ENCODE measurements at places on chromosomes 2 and 18.
A peak's percentile ranks its signal among the peaks of the same experiment; 100 is the strongest.

DNA sequence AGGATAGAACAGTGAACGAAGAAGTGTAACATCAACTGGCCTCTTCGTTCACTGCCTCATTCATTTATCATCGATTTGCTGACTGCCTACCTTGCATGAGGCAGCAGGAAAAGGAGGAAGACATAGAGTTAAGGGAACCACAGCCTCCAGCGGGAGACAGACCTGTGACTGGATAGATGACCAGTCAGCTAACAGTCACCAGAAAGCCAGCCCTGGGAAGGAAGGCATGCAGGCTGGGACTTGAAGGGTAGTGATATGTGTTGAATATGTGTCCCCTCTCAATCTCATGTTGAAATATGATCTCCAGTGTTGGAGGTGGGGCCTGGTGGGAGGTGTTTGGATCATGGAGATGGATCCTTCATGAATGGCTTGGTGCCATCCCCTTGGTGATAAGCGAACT, 58.3 kb downstream of the CTIF start:
- DNase-seq, result no peak

DNA sequence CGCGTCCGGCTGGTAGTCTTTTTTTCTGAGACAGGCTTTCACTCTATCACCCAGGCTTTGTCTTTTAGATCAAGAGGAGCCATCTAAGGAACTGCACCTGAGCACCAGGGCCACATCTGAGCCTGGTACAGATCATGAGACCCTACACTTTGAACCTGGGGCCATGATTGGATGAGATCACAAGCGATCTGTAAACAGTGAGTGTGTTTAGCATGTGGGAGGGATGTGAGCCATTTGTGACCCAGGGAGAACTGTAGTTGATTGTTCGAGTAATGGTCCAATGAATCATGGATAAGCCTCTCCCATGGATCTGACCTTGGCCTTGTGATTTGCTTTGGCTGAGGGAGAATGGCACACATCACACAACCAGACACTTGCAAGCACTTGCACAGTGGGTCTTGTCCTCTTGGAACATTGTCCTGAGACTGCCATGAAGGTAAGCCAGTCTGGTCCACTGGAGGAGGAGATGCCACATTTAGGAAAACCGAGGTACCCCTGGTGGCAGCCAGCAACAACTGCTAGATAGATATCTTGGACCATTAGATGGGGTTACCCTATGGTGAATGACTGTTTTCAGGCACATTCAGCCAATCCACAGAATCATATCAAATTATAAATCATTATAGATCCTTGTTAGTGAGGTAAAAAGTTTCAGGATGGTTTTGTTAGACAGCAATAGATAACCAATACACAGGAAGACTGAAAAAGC, 19.5 kb upstream of the DTNB start:
- no peak for DNase-seq

DNA sequence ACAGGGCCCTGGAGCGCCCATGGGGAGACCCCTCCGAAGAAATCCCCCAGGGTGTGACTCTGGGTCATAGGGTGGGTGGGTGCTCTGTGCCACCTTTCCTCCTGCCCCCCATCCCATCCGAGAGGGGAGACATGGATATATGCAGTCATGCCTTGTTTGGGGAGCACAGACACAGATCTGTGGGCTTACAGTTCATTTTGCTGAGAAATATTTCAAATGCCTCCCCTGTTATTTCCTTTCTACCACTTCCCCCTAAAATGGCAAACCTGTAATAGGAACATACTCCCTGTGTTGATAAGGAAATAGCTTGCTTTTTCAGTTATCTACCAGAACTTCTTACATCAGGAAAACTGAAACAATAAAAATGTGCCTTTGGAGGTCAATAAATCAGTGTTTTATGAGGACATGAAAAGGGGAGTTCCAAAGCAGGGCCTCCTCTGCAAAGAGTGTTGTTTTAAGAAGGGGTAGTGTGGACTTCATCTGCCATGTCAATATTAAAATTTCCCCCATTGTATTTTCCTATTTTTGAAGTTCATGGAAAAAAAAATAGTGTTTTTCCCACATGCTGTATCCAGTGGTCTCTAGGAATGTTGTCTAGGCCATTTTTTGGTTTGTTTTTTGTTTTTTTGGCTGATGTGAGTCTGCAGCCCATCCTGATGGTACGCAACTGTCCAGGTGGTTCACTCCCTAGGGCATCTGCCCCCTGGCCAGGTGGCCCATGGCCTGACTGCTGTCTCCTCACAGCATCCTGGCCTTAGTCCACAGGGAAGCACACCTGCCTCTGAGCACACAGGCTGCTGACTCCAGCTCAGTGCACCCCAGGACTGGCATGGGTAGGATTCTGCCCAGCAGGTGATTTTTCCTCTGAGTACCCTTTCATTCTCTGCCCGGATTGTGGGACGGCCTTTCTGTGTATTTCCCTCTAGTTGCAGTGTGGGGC, 3.7 kb downstream of the TNFRSF11A start:
- DNase-seq, result no peak

GRCh38 chr2:96502891-96503636, 2.1 kb downstream of the NEURL3 start:
- no peak for DNase-seq

- no peak for DNase-seq
Measured at GRCh38 chr2:85154048-85154753, 21.0 kb downstream of the TCF7L1 start.

DNA sequence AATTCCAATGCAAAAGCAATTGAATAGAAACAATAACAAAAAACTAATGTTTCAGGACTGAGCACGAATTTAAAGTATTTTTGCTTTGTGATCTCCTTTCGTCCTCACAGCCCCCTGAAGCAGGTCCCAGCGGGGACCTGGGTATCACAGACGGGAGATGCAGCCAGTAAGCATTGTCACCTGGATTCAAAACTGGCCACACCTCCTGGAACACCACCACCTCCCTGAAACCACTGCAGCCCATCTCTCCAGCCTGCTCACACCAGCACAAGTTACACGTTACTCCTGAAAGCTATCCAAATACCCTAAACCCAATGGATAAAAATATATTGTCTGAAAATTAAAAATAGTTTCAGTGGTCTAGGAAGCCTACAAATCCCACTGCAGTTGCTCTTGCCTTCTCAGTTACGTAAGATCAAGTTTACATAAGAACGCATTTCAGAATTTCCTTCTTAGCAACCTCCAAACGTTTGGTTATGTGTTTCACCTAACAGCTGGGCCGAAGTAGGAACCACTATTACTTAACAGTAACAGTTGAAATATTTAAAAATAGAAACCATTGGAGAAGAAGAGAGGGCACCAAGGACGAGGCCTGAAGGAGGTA, 178.0 kb downstream of the HDAC4 start:
- no peak for DNase-seq

- no peak for DNase-seq
Measured at GRCh38 chr2:106614511-106615291, 127.5 kb downstream of the CD8B2 start.

DNA sequence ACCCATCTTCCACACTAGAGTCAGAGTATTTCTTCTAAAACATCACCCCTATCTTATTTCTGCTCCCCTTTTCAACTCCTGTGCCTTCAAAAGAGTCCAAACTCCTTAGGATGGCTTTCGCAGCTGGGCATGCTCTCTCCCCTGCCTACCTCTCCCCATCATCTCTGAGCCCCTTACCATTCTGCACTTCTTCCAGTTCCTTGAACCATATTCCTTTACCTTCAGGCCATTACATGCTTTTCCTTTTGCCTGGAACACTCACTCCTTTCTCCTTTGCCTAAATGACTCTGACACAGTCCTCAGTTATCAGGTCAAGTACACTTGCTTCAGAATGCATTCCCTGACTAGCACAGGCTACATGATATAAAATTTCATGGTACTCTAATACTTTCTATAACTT, 22.4 kb downstream of the APOB start:
- DNase-seq, result no peak

GRCh38 chr2:18896125-18896764, 306.9 kb upstream of the NT5C1B start:
- no peak for DNase-seq

- DNase-seq, result no peak
Measured at GRCh38 chr2:130287656-130288026, 55.1 kb upstream of the IMP4 start.

- DNase-seq, result no peak
Measured at GRCh38 chr18:31371989-31372388, 4.6 kb upstream of the DSG4 start.

GRCh38 chr18:48006415-48007175, 76.1 kb upstream of the SMAD2 start:
- no peak for DNase-seq

GRCh38 chr2:231554748-231555545, 24.7 kb upstream of the NMUR1 start:
- DNase-seq, result no peak

- no peak for DNase-seq
Measured at GRCh38 chr18:80124131-80124530, 15.1 kb downstream of the ADNP2 start.

DNA sequence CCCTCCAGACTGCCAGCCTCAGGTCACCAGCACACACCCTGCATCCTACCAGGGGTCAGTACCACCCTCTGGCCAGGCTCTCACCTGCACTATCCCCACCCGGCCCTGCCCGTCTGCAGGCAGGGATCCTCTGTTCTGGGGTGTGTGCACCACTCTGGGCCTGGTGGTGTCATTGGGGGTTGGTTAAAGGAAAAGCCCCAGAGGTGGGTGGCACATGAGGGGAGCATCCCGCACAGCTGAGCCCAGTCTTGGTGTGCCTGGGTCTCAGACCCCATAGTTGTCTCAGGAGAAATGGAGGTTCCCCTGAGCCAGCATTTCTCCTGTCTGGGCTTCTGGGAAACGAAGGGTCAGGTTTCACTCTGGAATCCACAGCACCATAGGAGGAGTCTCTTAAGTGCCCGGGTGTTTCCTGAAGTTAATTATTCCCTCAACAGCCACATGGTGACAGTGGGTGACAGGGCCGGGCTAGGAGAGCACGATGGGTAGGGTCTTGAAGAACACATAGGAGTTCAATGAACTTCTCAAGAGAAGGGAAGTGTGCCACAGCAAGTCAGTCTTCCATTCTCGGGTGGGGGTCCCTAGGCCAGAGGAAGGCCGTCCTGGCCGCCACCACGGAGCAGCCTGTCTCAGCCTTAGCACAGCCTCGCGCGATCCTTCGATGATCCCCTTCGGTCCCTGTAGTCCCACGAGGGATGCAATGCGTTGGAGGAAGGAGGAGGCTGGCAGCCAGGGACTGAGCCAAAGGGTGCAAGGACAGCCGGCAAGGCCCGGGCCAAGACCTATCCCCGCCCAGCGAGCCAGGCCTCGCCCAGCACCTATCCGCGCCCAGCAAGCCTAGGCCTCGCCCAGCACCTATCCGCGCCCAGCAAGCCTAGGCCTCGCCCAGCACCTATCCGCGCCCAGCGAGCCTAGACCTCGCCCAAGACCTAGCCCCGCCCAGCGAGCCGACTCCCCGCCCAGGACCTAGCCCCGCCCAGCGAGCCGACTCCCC, 1.1 kb upstream of the FARP2 start:
- peak; percentile 48 for DNase-seq

DNA sequence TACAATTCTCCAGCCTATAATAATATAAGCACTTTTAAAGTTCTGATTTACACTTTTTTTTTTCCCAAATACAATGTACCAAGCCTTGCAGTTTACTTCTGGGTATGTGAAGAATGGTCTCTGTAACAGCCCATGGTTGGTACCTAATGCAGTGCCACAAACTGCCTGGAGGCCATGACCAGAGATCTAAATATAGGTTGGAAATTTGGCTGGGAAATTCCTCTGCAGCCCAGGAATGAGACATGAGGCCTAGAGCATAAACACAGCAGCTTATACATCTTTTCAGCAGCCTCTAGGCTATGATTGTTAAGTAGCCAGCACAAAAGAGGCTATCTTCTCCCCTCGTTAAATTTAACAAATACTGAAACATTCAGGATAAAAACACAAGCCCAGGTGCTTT, 432.0 kb upstream of the FAM98A start:
- no peak for DNase-seq

DNA sequence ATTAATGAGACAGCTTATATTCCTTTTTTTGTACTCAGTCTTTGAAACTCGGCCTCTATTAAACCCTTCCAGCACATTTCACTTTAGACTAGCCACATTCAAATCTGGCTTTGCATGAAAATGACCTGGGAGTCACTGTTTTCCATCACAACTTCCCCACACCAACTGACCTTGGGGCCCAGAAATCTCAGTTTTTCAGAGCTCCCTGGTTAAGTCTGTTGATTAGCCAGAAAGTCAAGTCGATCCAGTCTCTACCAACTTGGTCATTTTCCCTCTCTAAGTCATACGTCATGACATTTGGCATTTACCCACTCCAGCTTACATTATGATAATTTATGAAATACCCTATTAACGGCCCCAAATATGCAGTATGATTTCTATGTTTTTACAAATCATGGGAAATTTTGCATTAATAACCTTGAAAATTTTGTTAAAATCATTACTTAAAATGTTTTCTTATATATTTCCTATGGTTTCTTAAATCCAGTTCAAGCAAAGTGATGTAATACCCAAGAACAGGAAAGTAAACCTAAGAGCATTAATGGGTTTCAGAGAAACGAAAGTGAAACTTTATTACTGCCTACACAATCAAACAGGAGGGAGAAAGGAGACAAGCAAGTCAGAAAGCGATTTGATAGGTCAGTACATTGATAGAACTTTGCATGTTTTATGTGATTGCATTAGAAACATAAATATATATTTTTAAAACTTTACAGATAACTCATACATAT, 77.1 kb downstream of the SPATS2L start:
- DNase-seq, result no peak
